Stimulated activated naive CD8-positive, alpha-beta T cell treated with anti-CD3 and anti-CD28 coated beads, Interleukin-15, amount 100 ng/mL, for 72 hours (primary cell): ENCODE measurements at places on chromosomes 5 and 9.
A peak's percentile ranks its signal among the peaks of the same experiment; 100 is the strongest.

DNA sequence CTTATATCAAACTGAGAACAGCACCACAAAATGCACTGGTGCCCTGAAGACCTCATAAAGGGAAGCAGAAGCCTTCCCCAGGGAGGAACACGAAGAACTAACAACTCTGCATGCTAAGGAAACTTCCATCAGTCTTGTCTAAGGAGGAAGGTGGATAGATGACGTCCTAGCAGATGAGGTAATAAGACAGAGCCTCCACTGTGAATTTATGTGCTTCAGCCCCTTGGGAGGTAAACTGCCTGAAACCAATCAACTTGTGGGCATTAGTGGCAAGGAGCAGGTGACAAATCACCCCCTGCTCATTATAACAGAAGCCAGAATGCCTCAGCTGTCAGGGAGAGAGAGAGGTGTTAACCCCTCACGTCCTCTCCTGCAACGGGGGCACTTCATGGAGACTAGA lies 48.9 kb upstream of the SPIN1 start:
- no peak for DNase-seq

- no peak for DNase-seq
These were observed 199.0 kb downstream of the CACNA1B start for GRCh38 chr9:138076650-138077009.

GRCh38 chr9:16458696-16459420 lies 411.6 kb downstream of the BNC2 start:
- DNase-seq, result no peak

- DNase-seq, result no peak
These were observed 48.3 kb downstream of the SLCO6A1 start for GRCh38 chr5:102450313-102450990.

DNA sequence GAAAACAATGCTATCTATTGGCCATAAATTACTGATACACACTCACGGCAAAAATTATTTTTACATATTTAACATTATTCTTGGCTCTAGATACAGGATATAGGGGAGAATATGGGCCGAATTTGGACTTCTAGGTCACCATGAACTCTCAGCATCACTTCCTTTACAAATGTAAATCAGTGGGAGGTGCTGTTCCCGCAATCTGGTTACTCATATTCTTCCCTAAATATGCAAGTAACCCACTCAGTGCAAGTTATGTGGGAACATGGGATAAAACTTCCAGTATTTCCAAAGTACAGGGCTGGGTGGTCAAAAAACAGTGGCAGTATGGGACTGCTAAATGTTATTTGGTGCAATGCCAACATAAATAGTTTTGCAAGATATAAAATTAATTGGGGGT lies 145.6 kb downstream of the PPP2R2B start:
- no peak for DNase-seq

DNA sequence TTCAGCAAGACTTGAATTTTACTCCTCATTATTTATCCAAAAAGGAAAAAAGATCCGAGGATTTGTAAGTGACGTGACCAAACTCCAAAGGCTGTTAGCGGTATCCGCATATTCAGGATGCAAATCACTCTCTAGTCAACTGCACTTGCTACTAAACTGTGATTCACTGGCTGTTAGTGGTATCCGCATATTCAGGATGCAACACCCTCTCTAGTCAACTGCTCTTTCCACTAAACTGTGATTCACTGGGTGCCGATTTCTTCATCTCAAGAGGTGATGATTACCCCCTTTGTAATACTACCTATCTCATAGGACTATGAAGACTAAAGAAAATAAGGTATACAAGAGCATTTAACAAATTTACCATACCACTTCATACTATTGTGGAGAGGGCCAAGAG lies 5.7 kb downstream of the MAPKAP1 start:
- no peak for DNase-seq

DNA sequence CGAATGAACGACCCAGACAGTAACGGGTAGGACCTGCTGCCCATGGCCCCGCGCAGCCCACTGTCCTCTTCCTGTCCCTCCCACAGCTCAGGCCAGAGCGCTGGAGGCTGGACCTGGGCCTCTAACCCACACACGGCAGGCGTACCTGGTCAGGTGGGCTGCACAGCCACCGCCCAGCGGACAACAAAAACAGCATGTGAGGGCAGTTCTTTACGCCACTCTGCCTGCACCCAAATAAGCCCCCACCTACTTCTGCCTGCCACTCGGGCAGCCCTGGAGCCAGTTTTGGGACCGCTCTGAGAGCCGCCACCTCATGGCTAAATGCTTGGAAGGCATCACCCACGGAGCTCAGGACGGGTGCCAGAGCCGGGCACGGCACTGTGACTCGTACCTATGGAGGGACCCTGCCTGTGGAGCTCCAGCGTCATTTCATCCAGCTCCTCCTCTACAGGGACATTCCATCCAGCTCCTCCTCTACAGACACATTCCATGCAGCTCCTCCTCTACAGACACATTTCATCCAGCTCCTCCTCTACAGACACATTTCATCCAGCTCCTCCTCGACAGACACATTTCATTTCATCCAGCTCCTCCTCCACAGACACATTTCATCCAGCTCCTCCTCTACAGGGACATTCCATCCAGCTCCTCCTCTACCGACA lies 18.9 kb downstream of the CLPTM1L start:
- no peak for DNase-seq

GRCh38 chr5:127959152-127959764 lies 124.3 kb upstream of the SLC12A2 start:
- DNase-seq, result no peak

- no peak for DNase-seq
These were observed 140.5 kb upstream of the TUT7 start for GRCh38 chr9:86494644-86495111.

GRCh38 chr5:151222790-151223446 lies 974 bp downstream of the CCDC69 start:
- DNase-seq, result peak; percentile 65

DNA sequence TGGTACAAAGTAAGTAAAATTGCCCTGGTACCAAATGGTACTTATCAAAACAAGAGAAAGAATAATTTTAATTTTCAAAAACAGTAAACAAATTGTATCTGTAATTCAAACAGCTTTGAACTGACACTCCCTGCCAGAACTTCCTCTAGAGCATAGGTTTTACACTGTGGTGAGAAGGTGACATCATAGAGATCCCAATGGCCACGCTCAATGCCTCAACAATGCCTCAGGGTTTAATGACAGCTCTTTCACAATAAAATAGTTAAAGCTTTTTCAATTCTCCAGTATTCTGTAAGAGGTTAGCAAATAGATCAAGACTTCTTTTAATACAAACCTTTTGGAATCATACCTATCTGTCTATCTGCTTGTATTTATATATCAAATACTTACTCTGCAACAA lies 437.1 kb downstream of the PRR16 start:
- DNase-seq, result no peak

- no peak for DNase-seq
These were observed 108.7 kb downstream of the IRX2 start for GRCh38 chr5:2642684-2643345.

- no peak for DNase-seq
These were observed 14.6 kb upstream of the PCDHAC2 start for GRCh38 chr5:140951636-140952035.

DNA sequence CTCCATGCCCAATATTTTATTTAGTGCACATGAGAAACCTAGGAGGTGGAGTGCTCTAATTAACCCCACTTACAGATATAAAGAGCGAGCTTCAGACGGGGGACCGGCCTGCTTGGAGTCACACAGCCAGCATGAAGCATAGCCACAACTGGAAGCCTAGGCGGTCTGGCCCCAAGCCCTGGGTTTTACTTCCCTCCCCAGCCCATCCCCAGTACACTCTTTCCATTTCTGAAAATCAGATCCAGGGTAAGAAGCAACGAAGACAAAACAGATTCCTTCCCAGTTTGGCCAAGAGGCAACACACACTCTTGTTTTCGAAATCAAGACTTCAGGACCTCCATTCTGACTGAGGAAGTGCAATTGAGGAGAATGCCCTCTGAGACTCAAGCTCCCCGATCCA lies 27.1 kb downstream of the KCNMB1 start:
- no peak for DNase-seq

- no peak for DNase-seq
These were observed 94.3 kb upstream of the EMB start for GRCh38 chr5:50535393-50535792.

DNA sequence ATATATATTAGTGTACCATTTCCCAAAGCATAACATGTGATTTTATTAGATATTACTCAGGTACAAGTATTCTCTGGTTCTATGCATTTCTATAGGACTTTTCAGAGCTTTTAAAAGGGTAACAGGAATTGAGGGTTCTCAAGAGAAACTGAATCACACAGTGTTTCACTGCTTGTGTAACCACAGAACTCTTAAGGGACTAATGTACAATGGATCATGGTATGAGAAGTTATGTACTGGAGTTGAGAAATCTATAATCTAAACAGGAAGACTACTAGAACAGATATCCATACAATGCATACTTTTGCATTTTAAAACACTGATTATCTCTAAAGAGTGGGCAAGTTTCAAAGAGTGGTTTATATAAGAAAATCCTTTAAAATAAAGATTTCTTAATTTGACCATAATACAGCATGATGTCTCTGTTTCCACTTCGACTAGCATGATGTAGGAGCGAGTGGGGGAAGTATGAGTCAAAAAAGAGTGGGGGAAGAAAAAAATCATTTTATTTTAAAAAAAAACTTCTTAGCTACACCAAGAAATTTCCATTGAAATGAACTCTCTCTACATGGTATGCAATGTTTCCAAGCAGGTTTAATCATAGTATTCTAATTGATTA lies 183.5 kb downstream of the RFX3 start:
- no peak for DNase-seq

DNA sequence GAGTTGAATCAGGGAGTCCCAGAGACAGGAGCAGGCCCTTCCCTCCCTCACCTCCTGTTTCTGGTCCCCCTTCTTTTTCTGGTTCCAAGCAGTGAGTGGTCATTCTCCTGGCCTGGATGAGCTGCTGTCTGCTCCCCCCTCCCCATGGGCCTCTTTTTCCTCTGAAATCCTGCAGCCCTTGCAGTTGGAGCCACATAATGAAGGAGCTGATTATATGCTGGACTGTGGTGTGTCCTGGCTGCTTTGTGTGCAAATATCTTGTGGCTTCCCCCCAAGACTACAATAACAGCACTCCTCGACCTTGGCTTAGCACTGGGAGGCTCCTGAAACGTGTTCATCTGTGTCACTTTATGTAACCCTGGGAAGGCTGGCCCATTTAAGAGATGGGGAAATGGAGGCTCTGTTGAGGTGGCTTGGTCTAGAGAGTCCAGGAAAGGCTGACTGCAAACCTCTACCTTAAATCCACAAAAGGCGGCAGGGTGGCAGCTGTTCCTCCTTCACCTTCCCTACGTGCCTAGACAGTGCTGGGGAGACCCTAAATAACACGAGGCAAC lies 69.2 kb downstream of the SH3PXD2B start:
- DNase-seq, result no peak

GRCh38 chr9:90394871-90395270 lies 247.8 kb downstream of the DIRAS2 start:
- DNase-seq, result no peak

GRCh38 chr5:96565582-96566265 lies 96.5 kb upstream of the CAST start:
- no peak for DNase-seq

GRCh38 chr9:128917151-128917849 lies 3.5 kb upstream of the PHYHD1 start:
- DNase-seq, result no peak

GRCh38 chr5:137791799-137792198 lies 37.6 kb upstream of the HNRNPA0 start:
- DNase-seq, result no peak

DNA sequence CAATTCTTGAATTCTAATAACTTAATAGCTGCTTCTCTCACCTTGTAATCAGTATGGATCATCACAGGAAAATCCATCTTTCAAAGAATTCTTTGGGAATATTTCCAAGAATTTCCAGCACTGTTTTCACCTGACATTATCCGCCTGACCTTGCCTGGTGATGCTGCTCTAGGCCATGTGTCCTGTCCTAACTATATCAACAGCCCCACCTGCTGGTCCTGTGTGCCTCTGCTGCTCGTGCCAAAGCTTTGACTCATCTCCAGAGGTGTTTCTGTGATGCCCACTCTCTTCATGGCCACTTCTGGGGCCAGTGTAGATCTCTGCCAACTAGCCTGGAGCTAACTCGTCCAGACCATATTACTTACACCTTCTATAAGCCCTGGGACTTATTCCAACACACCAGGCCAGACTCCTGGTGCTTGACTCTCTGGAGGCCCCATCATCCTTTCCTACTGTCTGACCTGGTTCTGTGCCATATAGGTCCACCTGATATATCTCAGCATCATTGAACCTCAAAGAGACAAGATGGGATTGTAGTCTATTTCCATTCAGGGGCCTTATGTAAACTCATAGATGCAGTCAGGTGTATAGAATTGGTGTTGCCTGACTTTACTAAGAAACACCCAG lies 67.5 kb upstream of the CKMT2 start:
- DNase-seq, result peak; percentile 50

GRCh38 chr5:157761690-157762621 lies 18.4 kb downstream of the LSM11 start:
- peak; percentile 20 for DNase-seq

DNA sequence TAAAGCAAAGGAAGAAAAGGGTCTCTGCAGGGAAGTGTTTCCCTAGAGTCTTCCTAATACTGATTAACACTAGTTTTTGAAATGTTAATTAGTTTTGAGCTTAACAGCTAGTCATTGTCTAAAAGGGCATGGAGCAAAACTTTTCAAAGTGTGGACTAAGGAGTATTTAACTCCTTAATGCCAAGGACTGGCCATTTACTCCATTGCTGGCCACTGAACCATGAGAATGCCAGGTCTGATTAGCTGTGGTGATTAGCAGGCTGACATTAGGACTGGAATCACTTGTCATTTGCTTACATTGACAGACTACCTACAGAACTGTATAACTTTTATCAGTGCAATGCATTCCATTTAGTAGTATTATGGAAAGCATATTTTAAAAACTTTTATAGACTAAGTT lies 987.0 kb downstream of the NR2F1-AS1 start:
- DNase-seq, result no peak

- no peak for DNase-seq
These were observed 242.9 kb upstream of the TRPM3 start for GRCh38 chr9:71364186-71364955.
